NCI-H82 (cell line): ENCODE measurements at places on chromosomes 5 and 9.

DNA sequence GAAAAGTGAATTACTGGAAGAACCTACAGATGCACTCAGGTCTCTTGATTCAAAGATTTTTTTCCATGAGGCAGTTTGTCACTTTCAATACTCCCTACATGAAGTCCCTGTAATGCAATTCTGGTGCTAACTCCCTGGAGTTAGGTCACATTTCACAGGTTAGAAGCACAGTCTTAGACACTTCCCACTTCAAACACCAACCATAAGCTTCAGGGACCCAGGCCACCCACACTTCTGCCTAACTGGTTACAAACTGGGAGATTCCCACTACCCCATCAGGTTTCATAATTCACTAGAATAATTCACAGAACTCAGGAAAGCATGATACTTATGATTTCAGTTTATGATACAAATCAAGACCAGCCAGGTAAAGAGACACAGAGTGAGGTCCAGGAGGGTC lies 29.0 kb upstream of the FOXI1 start:
- no peak for DNase-seq

DNA sequence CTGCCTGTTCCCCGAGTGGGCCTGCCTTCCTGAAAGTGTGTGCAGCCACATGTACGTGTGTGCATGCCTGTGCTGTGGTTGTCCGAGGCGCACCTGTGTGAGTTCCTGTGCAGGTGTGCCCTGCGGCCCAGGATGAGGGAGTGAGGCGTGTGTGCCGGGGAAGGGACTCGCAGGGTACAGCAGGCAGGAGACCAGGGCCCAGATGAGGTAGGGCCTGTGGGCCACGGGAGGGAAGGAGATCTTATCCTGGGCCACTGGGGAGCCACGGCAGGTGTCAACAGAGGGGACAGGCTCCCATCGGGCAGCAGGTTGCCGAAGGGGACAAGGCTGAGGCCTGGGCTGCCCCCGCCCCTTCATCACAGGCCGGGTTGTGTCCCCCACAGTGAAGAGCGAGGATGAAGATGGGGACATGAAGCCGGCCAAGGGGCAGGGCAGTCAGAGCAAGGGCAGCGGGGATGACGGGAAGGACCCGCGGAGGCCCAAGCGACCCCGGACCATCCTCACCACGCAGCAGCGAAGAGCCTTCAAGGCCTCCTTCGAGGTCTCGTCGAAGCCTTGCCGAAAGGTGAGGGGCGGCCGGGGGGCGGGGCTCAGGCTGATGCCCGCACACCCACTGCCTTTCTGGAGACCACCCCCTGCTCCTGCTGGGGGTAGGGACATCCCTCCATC lies 79.2 kb downstream of the LMX1B start:
- no peak for DNase-seq

DNA sequence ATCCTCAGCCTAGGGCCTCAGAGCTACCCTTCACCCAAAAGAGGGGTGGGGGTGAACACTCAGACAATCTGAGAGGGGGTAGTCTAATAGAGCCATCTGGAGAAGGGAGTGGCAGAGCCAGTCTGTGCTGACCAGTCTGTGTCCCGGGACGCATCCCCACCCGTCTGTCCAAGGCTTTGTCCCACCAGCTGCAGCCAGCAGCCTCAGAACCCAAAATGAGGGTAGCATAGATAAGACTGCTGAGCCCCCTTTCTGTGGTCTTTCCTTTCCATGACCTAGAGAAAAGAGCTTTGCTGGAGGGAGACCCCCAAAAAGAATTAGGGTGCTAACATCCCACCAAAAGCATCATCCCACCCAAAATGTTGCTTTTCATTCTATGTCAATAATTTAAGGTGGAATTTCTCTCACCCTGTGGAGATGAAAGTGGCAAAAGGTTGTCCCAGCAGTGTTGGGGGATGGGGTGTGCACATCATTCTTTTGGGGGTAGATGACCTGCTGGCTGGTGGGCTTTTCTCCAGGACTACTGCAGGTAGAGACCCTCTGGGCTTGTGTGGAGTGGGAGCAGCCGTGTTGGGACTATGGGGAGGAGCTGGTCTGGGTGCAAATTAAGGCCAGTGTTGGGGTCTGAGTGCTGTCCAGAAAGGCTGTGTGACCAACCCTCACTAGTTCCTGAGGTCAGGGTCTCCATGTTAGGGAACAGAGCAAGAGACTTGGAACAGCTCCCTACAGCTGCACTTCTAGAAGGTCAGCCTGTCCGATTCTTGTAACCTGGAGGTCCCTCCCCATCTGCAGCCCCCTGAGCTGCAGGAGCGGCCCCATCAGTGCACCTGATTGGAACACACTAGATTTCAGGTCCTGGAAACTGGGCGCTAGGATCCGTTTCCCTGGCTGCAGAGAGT lies 19.9 kb downstream of the URM1 start:
- no peak for DNase-seq

DNA sequence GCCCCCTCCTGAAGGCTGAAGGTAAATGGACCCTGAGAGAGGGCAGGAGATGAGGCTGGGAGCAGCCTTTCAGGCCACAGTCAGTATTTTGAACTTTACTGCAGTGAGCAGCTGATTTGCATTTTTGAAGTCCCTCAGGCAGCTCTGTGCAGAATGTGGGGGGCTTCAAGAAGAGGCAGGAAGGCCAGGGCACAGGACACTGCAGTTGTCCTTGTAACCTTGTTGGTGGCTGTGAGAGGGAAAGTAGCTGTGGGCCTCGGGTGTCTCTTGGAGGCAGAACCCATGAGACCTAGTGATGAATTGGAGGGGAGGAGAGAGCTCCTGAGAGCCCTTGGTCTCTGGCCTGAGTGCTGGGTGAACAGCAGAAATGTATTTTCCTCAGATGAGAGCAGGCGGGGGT lies 2.6 kb downstream of the CCDC180 start:
- DNase-seq: no peak
